ENCODE measurements at places on chromosomes 5 and 9.

DNA sequence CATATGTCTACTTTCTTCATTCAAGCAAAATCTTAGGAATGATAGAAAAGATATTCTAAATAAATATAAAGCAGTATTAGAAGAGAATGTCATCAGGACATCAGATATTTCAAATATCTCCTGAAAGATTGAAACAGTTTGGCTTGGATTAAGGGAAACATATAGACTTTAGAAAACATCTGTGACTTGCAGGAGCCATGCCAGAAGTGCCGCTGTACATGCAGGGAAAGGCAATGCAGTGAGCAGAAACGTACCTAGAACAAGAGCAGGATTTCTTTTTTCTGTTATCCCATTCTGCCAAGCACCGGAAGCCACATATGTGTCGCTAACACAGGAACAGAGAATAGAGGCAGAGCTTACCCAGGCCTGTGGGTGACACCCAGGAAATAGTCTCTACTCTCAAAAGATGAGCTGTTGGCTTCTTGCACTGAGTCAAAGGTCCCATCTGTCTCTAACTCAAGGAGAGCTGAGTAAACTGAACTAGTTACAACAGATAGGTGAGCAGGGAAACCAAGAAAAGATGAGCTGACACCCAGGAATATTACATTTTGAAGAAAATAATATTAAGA is 5.8 kb downstream of the ADAMTS19 start:
- no peaks in the 10 kb centered on the region for H3K27me3 ChIP-seq
- H3K36me3 ChIP-seq, result no peaks in the 10 kb centered on the region
- no peak overlapping the region for H3K27ac ChIP-seq
- H3K4me1 ChIP-seq, result peaks cover 2% of the 10 kb centered on the region
- no peak for DNase-seq

DNA sequence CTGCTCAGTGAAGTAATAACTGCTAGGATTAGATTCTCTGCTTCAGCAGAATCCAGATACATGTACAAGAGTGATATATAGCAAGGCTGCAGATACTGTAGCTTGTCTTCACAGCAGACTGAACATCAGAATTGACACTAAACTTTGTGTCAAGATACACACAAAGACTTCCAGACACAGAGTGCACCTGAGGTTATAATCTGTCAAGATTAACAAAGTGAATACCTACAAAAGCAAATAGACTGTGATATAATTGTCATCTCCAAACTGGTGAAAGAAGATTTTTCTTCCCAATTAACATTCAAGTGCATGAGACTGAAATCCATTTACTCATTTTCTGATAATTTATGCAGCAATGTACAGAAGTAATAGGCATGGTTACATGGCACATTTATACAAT is 2266.5 kb upstream of the WWC1 start:
- no peak overlapping the region for H3K4me3 ChIP-seq
- no peaks in the 10 kb centered on the region for H3K27me3 ChIP-seq
- H3K36me3 ChIP-seq, result no peaks in the 10 kb centered on the region
- no peak for DNase-seq

- H3K27ac ChIP-seq, result no peak overlapping the region
- no peaks in the 10 kb centered on the region for H3K27me3 ChIP-seq
- no peak overlapping the region for H3K4me3 ChIP-seq
Measured at GRCh38 chr9:94865582-94866452, 139.3 kb downstream of the AOPEP start.

GRCh38 chr9:77514886-77515711 is 133.0 kb downstream of the GNA14 start:
- H3K27me3 ChIP-seq, result no peaks in the 10 kb centered on the region
- no peak overlapping the region for H3K4me3 ChIP-seq
- no peaks in the 10 kb centered on the region for H3K36me3 ChIP-seq
- H3K4me1 ChIP-seq, result no peaks in the 10 kb centered on the region

GRCh38 chr5:68110264-68110663 is 105.3 kb upstream of the PIK3R1 start:
- H3K36me3 ChIP-seq, result no peaks in the 10 kb centered on the region
- no peak overlapping the region for H3K27ac ChIP-seq
- no peaks in the 10 kb centered on the region for H3K4me1 ChIP-seq
- H3K4me3 ChIP-seq, result no peak overlapping the region

GRCh38 chr9:95433096-95433819 is 83.5 kb downstream of the PTCH1 start:
- no peaks in the 10 kb centered on the region for H3K36me3 ChIP-seq
- no peak for DNase-seq
- no peak overlapping the region for H3K27ac ChIP-seq
- H3K4me1 ChIP-seq, result no peaks in the 10 kb centered on the region
- H3K4me3 ChIP-seq, result no peak overlapping the region
- no peaks in the 10 kb centered on the region for H3K27me3 ChIP-seq

GRCh38 chr5:174970502-174970901 is 246.1 kb downstream of the MSX2 start:
- H3K36me3 ChIP-seq, result no peaks in the 10 kb centered on the region
- H3K4me3 ChIP-seq, result no peak overlapping the region
- H3K27ac ChIP-seq, result no peak overlapping the region
- H3K4me1 ChIP-seq, result no peaks in the 10 kb centered on the region
- no peak for DNase-seq

DNA sequence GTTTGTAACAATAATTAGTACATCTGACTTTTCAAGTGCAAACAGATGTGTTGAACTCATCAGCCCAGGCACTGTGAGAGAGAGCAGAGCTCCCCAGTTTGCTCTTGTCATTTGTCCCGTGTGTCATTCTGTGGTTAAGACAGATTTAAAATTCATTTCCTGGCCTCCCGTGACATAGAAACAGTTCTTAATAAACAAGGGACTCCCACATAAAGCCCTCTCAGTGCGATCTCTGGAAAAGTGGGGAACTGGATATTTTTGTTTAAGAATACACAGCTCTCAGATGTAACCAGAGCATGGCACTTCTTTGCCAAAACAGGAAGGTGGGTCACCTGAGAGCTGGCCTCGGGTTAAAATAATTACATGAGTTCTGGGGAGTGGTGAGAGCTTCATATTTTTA is 58.6 kb downstream of the PRKACG start:
- no peaks in the 10 kb centered on the region for H3K27me3 ChIP-seq
- no peak overlapping the region for H3K4me3 ChIP-seq
- peaks cover 2% of the 10 kb centered on the region for H3K4me1 ChIP-seq
- no peaks in the 10 kb centered on the region for H3K36me3 ChIP-seq
- DNase-seq, result no peak

DNA sequence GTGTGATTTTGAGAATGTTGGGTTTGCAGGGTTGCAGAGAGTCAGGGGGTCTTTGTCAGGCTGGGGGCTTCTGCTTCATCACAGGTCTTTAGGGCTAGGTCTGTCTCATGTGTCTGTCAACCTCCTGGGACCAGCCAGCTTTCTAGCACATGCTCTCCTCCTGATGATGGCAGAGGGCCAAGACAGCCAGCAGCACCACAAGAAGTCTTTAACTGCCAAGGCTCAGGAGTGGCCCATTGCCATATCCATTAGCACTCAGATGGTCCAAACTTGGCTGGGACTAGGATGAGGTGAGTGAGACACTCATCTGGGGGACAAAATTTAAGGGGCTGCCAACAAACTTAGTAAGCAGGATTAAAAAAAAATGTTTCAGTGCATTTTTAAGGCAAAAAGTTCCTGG is 384.2 kb upstream of the CDH10 start:
- no peaks in the 10 kb centered on the region for H3K27me3 ChIP-seq
- no peaks in the 10 kb centered on the region for H3K4me1 ChIP-seq

DNA sequence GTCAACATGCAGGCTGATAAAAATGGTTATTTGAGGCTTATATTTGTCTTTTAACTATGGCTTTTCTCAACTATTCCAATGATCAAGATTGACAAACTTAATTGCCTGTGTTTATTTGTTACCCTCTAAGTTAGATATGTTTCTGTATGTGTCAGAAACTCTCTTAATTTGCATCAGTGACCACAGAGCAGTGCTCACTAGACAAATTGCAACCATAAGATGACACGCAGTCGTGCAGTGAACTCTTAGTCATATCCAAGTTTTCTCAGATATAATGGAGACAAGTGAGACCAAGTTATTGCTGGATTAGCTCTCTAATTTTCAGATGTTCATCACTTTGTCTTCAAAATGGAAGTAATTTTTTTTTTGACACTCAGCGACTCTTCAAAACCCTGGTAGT is 342.2 kb upstream of the RFX3 start:
- DNase-seq, result no peak
- no peaks in the 10 kb centered on the region for H3K27me3 ChIP-seq
- H3K27ac ChIP-seq, result no peak overlapping the region
- H3K4me3 ChIP-seq, result no peak overlapping the region

DNA sequence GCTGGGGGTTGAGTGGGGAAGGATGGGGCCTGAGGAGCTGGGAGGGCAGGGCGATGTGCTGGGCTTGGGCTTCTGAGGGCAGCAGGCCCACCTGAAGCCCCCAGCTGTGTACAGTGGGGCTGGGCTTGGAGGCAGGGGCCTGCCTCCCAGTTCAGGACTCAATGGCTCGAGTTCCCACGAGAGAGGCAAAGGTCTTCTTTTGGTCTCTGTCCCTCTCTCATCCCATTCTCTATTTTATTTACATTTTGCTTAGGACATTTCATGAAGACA is 180.6 kb downstream of the MACROH2A1 start:
- DNase-seq, result no peak
- no peak overlapping the region for H3K4me3 ChIP-seq
- no peaks in the 10 kb centered on the region for H3K27me3 ChIP-seq
- no peak overlapping the region for H3K27ac ChIP-seq
- H3K36me3 ChIP-seq, result no peaks in the 10 kb centered on the region

GRCh38 chr5:71982717-71983395 is 124.4 kb upstream of the MAP1B start:
- H3K4me1 ChIP-seq, result no peaks in the 10 kb centered on the region
- DNase-seq, result no peak
- no peaks in the 10 kb centered on the region for H3K36me3 ChIP-seq

- no peak for DNase-seq
- H3K4me1 ChIP-seq, result peaks cover 15% of the 10 kb centered on the region
- no peaks in the 10 kb centered on the region for H3K36me3 ChIP-seq
- H3K4me3 ChIP-seq, result no peak overlapping the region
- H3K27me3 ChIP-seq, result peaks cover 95% of the 10 kb centered on the region
Measured at GRCh38 chr5:171317230-171317629, 8.2 kb downstream of the TLX3 start.

- H3K36me3 ChIP-seq, result no peaks in the 10 kb centered on the region
- no peaks in the 10 kb centered on the region for H3K27me3 ChIP-seq
- no peak overlapping the region for H3K27ac ChIP-seq
- no peak for DNase-seq
- no peak overlapping the region for H3K4me3 ChIP-seq
Measured at GRCh38 chr9:94985649-94986048, 259.1 kb downstream of the AOPEP start.

DNA sequence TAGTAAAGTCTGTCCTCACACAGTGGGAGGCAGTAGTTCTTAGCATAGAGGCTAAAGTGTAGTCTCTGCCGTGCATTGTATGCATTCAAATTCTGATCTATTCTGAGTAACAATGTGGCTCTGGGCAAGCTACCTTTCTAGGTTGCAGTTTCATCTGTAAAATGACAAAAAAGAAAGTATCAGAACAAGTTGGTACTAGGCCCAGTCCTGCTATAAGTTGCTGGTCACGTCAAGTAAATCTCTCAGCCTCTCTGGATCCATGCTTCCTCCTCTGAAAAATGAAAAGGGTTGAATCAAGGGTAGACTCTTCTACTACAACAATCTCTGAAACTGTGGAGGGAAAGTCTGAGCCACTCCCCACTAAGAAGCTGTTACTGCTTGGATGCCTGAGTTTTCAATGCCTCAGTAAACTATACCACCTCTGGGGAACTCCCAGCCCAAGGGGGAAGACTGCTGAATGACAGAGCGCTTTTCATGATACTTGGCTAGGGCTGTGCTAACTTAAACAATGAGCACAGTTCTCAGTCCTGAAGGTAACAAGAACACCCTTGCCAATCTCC is 34.5 kb upstream of the SPARC start:
- no peak for DNase-seq
- no peaks in the 10 kb centered on the region for H3K27me3 ChIP-seq
- no peak overlapping the region for H3K4me3 ChIP-seq
- H3K36me3 ChIP-seq, result no peaks in the 10 kb centered on the region

DNA sequence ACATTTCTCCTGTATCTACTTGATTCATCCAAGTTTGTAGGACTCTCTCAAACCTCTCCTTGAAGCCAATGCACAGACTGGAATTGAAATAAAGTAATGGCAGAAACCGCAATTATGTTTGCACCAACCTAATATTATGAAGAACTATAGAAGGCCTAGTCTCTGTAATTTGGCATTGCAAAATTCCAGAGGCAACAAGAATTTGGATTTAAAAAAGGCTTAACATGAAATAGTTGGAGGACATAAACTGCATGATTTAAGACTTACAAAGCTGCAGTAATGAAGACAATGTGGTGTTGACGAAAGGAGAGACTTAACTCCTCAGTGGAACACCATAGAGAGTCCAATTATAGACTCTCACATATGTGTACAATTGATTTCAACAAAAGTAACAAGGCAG is 117.8 kb upstream of the MINAR2 start:
- no peaks in the 10 kb centered on the region for H3K27me3 ChIP-seq
- H3K4me3 ChIP-seq, result no peak overlapping the region
- no peak for DNase-seq
- no peaks in the 10 kb centered on the region for H3K4me1 ChIP-seq
- H3K27ac ChIP-seq, result no peak overlapping the region
- H3K36me3 ChIP-seq, result no peaks in the 10 kb centered on the region

GRCh38 chr5:71884926-71885325 is 165.9 kb downstream of the CARTPT start:
- H3K27me3 ChIP-seq, result no peaks in the 10 kb centered on the region
- no peak overlapping the region for H3K4me3 ChIP-seq
- H3K4me1 ChIP-seq, result no peaks in the 10 kb centered on the region
- no peaks in the 10 kb centered on the region for H3K36me3 ChIP-seq

GRCh38 chr5:124661317-124662141 is 84.9 kb downstream of the ZNF608 start:
- H3K27ac ChIP-seq, result no peak overlapping the region
- H3K27me3 ChIP-seq, result no peaks in the 10 kb centered on the region
- peak overlapping the region; percentile 36 for H3K4me3 ChIP-seq
- H3K36me3 ChIP-seq, result no peaks in the 10 kb centered on the region
- H3K4me1 ChIP-seq, result peaks cover 46% of the 10 kb centered on the region

DNA sequence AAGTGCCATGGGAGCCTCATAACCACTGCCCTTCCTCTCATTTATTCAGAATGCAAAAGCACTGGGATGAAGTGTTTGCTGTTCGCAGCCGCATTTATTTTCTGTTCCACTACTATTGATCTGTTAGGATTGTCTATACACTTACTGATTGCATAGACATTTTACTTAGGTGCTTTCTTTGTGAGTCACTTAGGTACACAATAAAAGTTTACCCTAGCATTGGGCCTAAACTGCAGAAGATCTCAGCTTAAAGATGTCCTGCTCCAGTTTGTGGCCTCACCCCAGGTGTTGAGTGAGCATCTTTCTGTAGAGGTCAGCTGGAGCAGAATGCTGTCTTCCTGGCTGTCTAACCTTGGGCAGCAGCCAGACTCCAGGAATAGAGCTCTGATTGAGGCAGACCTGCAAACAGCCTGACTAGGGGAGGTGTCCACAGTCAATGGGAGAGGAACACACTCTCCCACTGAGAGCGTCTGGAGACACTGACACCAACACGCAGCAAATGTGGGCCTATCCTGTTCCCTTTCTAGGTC is 54.0 kb downstream of the GPR21 start:
- no peak overlapping the region for H3K4me3 ChIP-seq
- H3K36me3 ChIP-seq, result peaks cover 39% of the 10 kb centered on the region

GRCh38 chr5:56615361-56616153 is 199.8 kb upstream of the MAP3K1 start:
- DNase-seq, result no peak
- no peak overlapping the region for H3K27ac ChIP-seq
- H3K4me1 ChIP-seq, result peaks cover 2% of the 10 kb centered on the region
- no peaks in the 10 kb centered on the region for H3K36me3 ChIP-seq

GRCh38 chr5:175159956-175160355 is 284.0 kb downstream of the DRD1 start:
- H3K4me3 ChIP-seq, result no peak overlapping the region
- no peaks in the 10 kb centered on the region for H3K36me3 ChIP-seq
- no peaks in the 10 kb centered on the region for H3K27me3 ChIP-seq
- H3K27ac ChIP-seq, result no peak overlapping the region
- no peaks in the 10 kb centered on the region for H3K4me1 ChIP-seq

All from H1 (cell line).